CD4-positive, alpha-beta T cell treated with Interleukin-6 at 100 ng/mL for 8 hours (primary cell): ENCODE measurements at places on chromosomes 2 and 18.

DNA sequence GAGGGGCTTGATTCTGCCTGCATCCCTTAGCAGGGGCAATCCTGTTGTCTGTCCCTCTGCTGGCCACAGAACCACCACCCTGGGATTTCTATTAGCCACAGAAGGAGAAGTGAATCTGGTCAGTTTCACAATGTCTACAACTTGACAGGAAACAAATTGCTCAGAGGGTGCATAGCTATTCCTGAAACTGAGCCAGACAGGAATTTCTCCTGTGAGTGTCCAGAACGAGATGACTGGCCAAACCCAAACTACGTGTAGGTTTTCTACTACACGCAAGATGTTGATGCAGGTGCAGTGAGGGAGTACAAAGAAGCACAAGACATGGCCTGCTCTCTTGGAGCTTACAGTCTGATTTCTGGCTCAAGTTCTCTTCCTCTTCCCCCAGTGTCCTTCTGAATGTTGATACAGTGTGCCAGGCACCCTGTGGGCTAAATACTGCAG is 201.9 kb downstream of the CLIP4 start:
- DNase-seq: no peak

DNA sequence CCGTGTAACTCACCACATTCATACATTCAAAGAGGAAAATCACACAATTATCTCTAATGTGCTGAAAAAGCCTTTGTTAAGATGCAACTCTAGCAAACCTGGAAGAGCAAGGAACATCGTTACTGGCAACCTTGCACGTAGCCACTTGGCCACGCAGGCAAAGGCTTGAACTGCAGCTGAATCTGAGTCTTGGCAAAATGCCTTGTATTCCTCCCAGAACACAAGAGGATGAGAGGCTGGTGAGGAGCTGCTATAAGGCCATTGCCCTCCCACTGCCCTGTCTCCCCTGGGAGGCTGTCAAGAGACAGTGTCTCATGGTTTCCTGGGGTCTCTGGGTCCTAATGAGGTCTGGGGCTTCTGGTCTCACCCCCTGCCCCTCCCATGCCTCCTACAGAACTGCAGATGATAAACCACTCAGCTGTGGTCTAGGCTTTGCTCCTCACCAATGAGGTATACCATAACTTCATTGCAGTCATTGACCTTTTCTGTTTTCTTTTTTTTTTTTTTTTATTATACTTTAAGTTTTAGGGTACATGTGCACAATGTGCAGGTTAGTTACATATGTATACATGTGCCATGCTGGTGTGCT is 141.4 kb downstream of the SPP2 start:
- no peak for DNase-seq

GRCh38 chr2:225670111-225670974 is 270.8 kb downstream of the NYAP2 start:
- DNase-seq: no peak

- DNase-seq: no peak
Observed at GRCh38 chr2:198756166-198756565, 701.6 kb downstream of the SATB2 start.
